ENCODE measurements at places on chromosomes 7 and 10.

DNA sequence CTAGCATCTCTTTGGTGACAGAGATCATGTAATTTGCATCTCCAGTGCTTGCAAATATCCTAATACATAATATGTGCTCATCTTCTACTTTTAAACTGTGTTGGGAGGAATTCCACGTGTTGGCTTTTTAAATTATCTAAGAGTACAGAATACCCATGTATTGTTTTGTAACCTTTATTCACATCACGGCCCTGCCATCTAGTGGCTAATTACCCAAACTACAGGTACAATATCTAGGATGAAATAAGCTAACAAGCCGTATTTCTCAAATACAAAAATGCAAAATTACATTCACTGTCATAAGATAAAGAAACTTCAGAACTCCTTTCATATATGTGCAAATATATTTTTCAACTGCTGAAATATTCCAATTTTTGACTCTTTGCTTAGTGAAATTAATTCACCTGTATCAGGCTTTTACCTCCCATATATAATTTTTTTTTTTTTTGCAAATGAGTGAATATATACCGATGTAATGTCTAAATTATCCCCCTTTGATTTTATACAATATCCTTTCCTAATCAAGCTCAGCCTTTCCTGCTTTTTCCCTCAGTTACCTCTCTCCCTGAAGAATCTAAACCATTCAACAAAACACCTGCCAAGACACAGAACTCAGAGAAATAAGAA, 30.3 kb upstream of the LSM8 start:
- DNase-seq, result peak; percentile 3

DNA sequence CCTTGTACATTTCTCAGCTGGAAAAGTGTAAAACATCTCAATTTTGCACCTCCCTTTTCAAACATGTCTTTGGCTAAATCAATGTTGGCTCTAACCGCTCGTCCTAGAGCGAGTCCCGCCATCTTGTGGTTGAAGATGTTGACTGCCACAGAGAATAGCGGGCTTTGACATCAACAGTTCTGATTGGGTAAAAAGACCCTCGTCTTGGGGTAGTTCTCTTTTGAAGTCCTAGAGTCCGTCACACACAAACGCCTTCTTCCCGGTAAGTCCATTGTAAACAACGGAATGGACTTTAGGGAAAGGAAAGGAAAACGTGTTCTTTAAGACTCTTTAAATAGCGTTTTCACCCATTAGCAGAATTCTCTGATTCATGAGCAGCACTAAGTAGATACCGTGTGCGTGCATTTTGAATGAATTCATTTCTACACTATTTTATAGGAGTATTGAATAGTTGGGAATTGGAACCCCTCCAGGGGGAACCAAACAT, 452 bp upstream of the RPP30 start:
- DNase-seq, result no peak

- DNase-seq, result no peak
Observed at GRCh38 chr10:81847675-81848074, 27.3 kb upstream of the NRG3 start.

DNA sequence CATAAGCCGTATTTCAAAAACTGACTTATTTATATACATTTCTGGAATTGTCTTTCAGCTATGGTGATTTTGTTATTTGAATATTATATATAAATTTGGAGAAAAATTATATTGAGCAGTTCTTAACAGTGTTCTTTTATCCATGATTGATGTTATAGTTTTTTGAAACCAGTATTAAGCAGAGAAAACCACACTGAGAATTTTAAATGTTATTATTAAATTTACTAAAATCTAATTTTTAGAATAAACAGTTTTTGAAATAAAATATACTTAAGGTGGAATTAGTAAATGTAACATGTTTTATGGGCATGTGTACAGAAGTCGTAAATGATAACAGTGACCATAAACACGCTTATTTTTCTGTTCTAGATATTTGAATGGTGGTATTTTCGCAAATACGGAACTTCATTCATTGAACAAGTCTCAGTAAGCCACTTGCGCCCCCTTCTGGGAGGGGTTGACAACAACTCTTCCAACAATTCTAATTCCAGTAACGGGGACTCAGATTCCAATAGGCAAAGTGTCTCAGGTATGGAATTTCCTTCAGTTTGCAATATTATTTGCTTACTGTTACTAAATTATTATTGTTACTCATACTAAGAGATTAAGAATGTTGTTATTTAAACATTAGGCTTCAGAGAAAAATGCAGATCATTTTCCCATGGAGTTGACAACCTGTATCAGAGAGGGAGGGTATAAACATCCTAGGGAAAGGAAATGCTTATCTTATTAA, 166.1 kb downstream of the ST7 start:
- DNase-seq, result peak; percentile 54

DNA sequence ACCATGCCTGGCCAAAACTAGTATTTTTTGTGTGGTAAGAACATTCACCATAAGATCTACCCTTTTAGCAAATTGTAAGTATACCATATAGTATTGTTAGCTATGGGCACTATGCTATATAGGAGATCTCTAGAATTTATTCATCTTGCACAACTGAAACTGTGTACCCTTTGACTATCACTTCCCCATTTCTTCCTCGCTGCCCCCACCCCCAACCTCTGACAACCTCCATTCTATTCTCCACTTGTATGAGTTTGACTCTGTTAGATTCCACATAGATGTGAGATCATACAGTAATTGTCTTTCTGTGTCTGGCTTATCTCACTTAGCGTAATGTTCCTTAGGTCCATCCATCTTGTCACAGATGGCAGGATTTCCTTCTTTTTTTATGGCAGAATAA, 3.6 kb downstream of the CASP7 start:
- no peak for DNase-seq

- no peak for DNase-seq
Observed at GRCh38 chr7:101951757-101952156, 134.3 kb downstream of the CUX1 start.

GRCh38 chr7:69889338-69889975, 291.2 kb downstream of the AUTS2 start:
- no peak for DNase-seq

DNA sequence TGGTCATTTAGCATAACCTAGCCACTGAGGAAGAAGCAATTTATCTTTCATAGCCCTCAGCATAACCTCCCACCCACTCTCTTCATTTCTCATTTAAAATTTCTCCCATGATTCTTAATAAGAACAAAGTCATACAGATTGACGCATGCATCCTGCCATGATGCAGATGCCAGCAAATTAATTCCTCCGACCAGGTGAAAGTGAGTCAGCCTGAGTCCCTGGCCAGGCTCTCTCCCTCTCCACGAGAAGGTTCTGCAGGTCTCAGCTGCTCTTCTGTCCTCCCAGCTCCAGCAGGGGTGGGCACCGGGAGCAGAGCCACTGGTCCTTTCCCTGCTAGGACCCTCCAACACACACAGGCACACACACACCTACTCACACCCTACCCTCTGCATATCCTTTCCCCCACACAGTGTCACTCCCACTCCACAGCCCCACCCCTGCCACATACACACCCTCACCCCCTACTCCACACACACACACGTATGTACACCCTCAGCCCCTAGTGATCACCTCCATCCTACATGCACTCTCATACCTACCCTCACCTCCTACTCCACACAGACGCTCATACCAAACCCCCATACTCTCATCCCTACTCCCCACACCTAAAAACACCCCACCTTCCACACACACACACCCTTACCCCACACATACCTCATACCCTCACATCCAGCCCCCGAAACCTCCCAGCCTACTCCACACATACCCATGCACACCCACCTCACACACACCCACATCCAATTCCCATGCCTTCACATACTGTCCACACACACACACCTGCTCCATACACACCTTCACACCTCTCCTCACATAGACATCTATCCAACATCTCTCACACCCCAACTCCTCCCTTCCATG, 78.0 kb downstream of the FAM13C start:
- DNase-seq, result no peak

GRCh38 chr10:90939116-90939515, 18.2 kb upstream of the ANKRD1 start:
- DNase-seq, result no peak

DNA sequence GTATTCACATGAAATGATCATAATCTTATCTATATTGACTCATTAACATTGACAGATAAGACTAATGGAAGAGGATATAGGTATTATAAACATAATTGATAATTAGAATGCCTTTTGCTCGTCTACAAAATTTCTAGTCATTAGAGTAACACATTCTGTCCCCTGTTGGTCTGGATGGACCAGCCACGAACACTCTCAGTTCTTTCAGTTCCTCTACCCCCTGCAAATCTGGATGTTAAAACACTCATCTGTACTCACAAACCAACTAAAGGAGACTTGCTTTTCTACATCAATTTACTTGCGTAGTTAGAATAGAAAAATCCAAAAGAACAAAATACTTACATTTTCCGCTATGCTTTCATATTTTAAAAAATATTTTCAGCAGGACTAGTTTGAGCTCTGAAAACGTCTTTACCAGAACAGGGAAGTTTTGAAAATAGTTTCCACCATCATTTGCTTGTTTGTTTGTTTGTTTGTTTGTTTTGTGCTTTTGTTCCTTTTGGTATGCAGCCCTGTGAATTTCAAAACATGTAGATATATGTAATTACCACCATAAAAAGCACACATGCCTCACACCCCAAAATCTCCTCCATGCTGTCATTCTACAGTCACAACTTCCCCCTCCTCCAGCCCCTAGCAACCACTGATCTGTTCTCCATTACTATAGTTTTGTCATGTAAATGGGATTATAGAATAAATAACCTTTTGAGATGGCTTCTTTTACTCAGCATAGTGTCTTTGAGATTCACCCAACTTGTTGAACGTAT, 103.8 kb downstream of the FZD1 start:
- DNase-seq, result no peak

GRCh38 chr7:45416846-45417245, 157.3 kb upstream of the ADCY1 start:
- no peak for DNase-seq

DNA sequence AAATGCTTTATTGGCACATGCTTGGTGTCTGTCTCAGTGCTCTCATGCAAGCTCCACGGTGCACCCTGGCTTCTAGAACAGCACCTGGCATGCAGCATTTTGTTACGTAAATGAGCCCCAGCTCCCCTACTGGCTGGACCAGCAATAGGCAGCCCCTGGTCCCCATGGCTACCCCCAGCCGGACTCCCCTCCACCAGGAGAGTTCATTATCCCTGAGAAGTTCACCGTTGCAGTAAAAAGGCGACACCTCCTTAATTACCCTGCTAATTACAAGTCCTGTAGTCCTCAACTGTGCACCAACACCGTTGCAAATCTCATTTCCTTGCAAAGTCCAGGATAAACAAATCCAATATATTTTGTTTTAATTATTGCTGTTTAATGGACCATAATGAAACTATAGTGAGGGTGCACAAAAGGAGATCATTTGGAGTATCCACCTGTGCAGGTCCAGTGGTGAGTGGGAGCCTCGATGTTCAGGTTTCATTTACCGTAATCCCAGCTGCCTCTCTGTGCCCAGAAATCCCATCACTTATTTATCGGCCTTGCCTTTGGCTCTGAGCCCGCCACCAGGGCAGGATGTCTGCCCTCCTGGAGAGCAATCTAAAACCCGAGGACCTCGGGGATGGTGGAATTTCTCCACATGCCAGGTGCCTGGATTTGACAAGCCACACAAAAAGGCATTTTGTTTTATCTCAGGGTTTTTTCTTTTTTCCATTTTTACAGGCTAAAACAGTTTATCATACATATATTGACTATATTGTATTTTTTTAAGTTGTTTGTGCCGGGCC, 12.8 kb upstream of the DRGX start:
- DNase-seq, result no peak

GRCh38 chr10:55629793-55630490, 731.1 kb downstream of the ZWINT start:
- DNase-seq, result no peak

DNA sequence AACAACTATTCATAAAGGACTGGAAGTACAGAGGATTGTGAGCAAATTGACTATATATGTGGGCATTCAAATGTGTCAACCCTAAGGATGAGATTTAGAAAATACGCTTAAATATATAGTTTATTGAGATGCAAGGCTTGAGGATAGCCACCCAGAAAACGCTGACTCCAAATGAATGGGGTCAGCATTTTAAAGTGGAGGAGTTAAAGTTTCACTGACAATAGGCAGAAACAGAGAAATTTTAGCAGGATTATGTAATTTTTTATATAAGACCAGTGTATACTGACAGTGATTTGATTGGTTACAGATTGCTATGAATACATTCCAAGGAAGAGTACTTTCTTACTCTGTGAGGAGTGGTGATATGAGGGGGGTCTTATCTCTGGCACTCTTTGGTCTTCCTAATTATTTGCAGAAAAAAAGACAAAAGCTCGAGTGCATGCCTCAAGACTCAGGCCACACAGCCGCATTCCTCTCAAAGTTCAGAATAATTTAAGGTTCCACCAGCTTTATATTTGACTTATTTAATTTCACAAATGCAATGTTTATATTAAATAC, 38.6 kb upstream of the ARL4A start:
- DNase-seq, result no peak

- DNase-seq, result no peak
Observed at GRCh38 chr10:131169146-131169545, 142.4 kb downstream of the TCERG1L start.

DNA sequence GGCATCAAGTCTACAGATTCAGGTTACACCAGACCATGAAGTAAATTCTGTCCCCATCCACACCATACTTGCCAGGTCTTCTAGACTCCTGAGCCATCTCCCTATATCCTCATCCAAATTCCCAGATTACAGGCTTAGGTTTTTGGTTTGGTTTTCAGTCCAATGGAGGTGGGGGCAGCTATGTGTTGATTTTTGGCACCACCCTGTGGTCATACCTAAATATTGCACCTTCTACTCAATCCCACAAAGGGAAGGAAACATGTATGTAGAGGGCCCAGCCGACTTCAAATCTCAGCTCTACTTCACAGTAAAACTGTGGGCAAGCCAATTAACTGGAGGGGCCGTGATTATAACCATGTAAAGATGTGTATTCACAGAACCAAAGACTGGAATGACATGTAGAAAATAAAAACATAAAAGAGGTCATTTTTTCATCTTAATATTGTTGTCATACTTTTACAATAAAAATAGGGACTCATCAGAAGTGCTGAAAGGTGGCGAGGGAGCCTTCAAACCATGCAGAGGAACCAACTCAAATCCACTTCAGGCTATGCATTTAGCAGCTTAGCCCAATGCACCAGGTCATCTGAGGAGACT, 19.8 kb downstream of the ERCC6 start:
- DNase-seq, result no peak

GRCh38 chr7:71716690-71717089, 584.7 kb downstream of the GALNT17 start:
- no peak for DNase-seq

- no peak for DNase-seq
Observed at GRCh38 chr10:4396401-4397283, 429.4 kb upstream of the AKR1E2 start.

DNA sequence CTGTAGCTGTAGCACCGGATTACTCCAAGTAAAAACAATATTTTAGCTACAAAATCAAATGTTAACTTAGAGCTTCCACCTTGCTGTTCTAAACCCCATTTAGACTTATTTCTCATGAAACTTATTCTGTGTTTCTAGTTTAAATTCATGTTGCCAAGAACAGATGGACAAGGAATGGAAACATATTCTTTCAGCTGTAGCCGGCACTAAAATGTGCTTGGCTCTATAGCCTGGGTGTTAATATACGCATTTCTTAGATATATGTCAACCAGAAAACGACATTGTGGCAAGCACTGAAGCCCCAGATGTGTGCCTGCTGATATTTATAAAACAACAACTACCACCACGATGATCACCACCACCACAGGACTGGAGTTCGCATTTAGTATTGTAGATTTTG, 190.3 kb upstream of the ETV1 start:
- no peak for DNase-seq

- no peak for DNase-seq
Observed at GRCh38 chr7:68313806-68314205, 1284.5 kb upstream of the AUTS2 start.

- no peak for DNase-seq
Observed at GRCh38 chr10:94097656-94098055, 103.9 kb downstream of the PLCE1 start.
